ENCODE measurements at places on chromosomes 12 and 14. TPM values are rescaled to one million over a fixed set of nuclear protein-coding genes. Genes with fewer than 3 reads are reported as not detected.

Gene GPR68
- 0.51 TPM for total RNA-seq

Gene NEMP1
- 27.7 TPM for total RNA-seq

Gene OR6J1
- total RNA-seq, result not detected

Gene BMP4
- total RNA-seq, result 201 TPM

Gene ABHD12B
- not detected for total RNA-seq

Gene MANSC1
- 56.5 TPM for total RNA-seq

Gene NDRG2
- not detected for total RNA-seq

Gene BEGAIN
- total RNA-seq, result 0.46 TPM

Gene GDF3
- 4.1 TPM for total RNA-seq

Gene TOMM20L
- total RNA-seq, result not detected

Gene PXMP2
- total RNA-seq, result 21.1 TPM

Gene ACSS3
- 0.53 TPM for total RNA-seq

Gene FLRT2
- total RNA-seq, result 202 TPM

Gene NPAS3
- 0.13 TPM for total RNA-seq

Gene MYH6
- not detected for total RNA-seq

Gene RNASE3
- total RNA-seq, result not detected

Gene RTL1
- total RNA-seq, result not detected

Gene RGS6
- total RNA-seq, result not detected

Gene TGM1
- 3.9 TPM for total RNA-seq

Gene CD163L1
- total RNA-seq, result 7.5 TPM

Gene FOXG1
- total RNA-seq, result not detected

Gene MAPK1IP1L
- total RNA-seq, result 139 TPM

Gene FAM181A
- not detected for total RNA-seq

Gene TAS2R19
- 3.1 TPM for total RNA-seq

Gene SLC39A5
- not detected for total RNA-seq

Gene GZMB
- not detected for total RNA-seq

Gene OVCH1
- not detected for total RNA-seq

Gene ZC2HC1C
- total RNA-seq, result 3.6 TPM

Gene ALG10
- total RNA-seq, result 13.2 TPM

Gene COX8C
- not detected for total RNA-seq

Gene DGLUCY
- total RNA-seq, result 52.4 TPM

Gene SLC10A1
- not detected for total RNA-seq

Gene LGR5
- not detected for total RNA-seq

Gene SMCO2
- total RNA-seq, result 1.2 TPM

Gene FAM90A1
- not detected for total RNA-seq

Gene LRIG3
- total RNA-seq, result 55.5 TPM

Gene CCDC38
- total RNA-seq, result not detected

Gene A2M
- 6.5 TPM for total RNA-seq

Gene MMP17
- total RNA-seq, result 10.8 TPM

Gene LHX5
- not detected for total RNA-seq

Data from endothelial cell of umbilical vein (primary cell).